Hypothalamus (tissue), 51 donors: ENCODE measurements at places on chromosomes 7 and 10.
A peak's percentile ranks its signal among the peaks of the same experiment; 100 is the strongest.

- no peak for DNase-seq
Measured at GRCh38 chr7:48420206-48420605, 248.9 kb downstream of the ABCA13 start.

- no peak for DNase-seq
Measured at GRCh38 chr10:129900825-129901224, 63.2 kb downstream of the EBF3 start.

GRCh38 chr10:128280271-128280670, 154.0 kb upstream of the MKI67 start:
- DNase-seq, result no peak

- DNase-seq, result no peak
Measured at GRCh38 chr10:119412244-119413092, 130.1 kb downstream of the RGS10 start.

- DNase-seq, result no peak
Measured at GRCh38 chr7:92158660-92159575, 20.0 kb downstream of the LRRD1 start.

- DNase-seq, result no peak
Measured at GRCh38 chr7:147380926-147381325, 1209.6 kb upstream of the C7orf33 start.

DNA sequence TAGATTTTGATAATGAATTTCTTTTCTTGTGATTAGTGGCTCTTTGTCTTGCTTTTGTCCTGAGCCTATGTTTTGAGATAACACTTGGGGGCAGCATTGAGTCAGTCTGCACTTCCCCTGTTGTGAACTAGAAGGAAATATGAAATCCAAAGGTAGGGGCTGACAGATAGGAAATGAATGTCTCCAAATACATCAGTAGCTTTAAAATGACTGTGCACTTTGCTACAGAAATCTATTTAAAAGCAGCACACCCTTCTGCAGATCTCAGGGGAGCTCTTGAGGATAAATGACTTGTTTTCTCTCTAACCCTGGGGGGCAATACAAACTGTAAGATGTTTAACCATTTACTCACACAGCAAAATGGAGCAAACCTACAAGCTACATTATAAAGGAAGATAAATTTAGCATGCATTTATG, 176.0 kb upstream of the MYO3A start:
- DNase-seq, result peak; percentile 15
